T-helper 1 cell (primary cell): ENCODE measurements at places on chromosomes 16 and 17.

DNA sequence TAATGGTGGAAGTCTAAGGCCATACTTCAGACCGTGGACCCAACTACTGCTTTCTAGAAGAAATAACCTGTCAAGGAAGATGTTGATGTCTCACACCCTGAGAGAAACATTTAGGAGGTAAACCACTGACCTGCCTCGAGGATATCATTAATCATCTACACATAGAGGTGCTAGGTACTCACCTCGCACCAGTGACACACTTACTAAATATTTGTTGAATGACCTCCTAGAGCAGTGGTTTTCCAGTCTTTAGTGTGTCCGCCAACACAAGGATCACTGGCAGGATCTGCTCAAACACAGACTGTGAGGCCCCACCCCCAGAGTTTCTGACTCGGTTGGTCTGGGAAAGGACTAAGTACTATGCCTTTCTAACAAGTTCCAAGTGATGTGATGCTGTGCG lies 197.4 kb upstream of the CACNG5 start:
- DNase-seq = no peak

- DNase-seq = no peak
Measured at GRCh38 chr16:69467080-69467479, 42.7 kb downstream of the CYB5B start.

DNA sequence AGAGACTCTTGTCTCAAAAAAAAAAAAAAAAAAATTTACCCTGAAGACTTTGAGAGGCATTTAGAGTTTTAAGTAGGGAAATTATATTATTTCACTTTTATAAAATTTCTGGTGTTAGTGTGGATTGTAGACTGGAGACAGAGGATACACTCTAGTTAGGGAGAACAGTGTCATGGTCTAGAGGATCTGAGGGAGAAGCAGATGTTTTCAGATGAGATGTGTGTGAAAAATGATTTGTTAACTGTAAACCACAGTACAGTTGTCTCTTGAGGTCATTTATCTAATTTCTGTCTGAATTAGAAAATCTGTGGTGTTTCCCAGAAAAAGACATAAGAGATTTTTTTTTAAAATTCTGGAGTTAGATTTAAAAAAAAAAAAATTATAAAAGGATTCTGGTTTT lies 54.8 kb downstream of the NUP88 start:
- no peak for DNase-seq

GRCh38 chr17:38894276-38894675 lies 24.4 kb downstream of the LASP1 start:
- no peak for DNase-seq

GRCh38 chr16:86343027-86343795 lies 167.1 kb upstream of the FOXF1 start:
- DNase-seq = no peak

- DNase-seq = no peak
Measured at GRCh38 chr17:47686664-47687327, 7.2 kb upstream of the TBKBP1 start.

- no peak for DNase-seq
Measured at GRCh38 chr16:77668201-77668600, 54.1 kb upstream of the NUDT7 start.

DNA sequence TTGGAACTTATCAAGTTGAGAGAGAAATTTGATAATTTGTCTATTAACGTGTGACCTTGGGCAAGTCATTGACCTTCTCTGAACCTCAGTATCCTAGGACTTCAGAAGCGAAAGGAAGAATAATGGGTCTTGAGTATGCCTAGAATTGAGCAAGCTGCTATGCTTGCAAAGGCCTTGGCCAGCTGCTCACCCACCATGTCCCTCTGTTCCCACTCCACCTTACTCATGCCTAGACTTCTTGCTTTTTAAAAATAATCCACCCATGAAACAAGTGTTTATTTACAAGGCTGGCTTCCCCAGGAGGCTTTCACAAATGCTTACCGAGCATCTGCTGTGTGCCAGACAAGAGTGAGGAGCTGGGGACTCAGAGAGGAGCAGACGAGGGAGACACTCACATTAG lies 590.6 kb downstream of the MAF start:
- no peak for DNase-seq

GRCh38 chr16:7026639-7027038 lies 306.0 kb upstream of the RBFOX1 start:
- no peak for DNase-seq

DNA sequence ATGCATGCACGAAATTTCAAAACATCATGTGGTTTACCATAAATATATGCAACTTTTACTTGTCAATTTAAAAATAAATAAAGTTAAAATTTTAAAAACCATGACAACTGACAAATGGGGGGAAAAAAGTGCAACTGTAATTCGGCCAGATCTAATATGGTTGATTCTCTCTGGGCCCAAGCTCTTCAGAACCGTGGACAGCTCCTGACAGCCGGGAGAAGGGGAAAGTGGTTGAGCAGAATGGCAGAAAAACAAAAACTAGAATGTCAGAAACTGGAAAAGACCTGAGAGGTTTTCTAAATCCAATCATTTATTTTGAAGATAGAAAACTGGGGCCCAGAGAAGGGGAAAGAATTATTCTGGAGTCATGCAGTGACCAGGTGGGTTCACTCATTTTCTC lies 126.6 kb downstream of the TMEM132E start:
- no peak for DNase-seq

GRCh38 chr16:1305823-1306222 lies 3.6 kb upstream of the UBE2I start:
- no peak for DNase-seq

GRCh38 chr17:66782851-66783250 lies 52.1 kb upstream of the CACNG5 start:
- DNase-seq = no peak
